ENCODE measurements at places on chromosomes 2 and 18.

GRCh38 chr18:55283309-55283708 is 304.7 kb downstream of the TCF4 start:
- no peak for DNase-seq

GRCh38 chr2:146994246-146994645 is 850.6 kb upstream of the ACVR2A start:
- no peak for DNase-seq

DNA sequence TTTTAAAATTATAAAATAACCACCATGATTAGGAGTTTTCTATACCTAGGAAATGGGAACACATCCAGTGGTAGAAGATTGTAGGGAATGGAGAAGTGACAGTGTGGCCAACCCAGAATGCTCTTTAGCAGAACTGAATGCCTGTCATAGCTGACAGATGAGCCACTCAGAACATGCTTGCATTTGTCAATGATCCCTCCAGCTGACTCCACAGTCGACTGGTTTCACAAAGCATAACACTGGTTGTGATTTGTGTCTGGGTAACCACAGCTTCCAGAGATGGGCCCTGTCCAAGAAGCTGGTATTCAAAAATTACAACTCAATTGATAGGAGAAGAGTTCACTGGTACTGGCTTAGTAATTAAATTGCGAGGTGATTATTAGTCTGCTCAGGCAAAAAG is 9.0 kb upstream of the CTIF start:
- DNase-seq = no peak

GRCh38 chr2:128424406-128425171 is 105.9 kb upstream of the HS6ST1 start:
- DNase-seq = no peak

DNA sequence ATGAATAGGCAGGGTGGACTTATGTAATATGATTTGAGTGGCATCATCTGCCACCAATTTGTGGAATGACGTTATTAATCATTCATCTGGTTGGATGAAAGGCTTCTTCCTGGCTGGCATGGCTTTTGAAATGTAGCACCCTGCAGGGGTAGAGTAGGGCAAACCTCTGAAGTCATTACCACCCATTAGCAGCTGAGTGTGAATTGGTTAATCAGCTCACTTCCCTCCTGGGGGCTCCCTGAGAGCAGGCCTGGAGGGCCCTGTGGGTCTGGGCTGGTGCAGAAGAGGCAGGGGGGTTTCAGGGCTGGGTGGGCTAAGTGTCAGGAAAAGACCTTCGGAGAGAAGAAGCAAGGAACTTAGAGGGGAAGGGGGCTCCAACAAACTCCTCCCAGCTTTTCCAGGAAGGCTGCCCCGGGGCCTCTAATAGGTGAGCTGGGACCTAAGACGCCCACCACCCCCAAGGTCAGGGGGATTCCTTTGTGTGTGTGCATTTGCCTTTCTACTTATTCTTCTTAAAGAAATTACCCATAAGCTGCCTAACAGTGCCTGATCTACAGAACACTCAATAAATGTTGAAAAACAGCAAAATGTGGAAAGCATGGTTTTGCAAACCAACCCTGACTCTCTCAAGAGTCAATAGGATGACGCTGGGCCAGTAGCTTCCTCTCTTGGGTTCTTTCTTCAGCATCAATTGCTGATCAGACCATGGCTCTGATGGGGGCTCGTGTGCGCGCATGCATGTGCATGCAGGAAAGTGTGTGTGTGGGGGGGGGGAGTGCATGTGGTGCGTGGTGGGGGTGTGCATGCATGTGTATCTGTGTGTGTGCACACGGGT is 49.7 kb upstream of the ZNF516 start:
- no peak for DNase-seq

DNA sequence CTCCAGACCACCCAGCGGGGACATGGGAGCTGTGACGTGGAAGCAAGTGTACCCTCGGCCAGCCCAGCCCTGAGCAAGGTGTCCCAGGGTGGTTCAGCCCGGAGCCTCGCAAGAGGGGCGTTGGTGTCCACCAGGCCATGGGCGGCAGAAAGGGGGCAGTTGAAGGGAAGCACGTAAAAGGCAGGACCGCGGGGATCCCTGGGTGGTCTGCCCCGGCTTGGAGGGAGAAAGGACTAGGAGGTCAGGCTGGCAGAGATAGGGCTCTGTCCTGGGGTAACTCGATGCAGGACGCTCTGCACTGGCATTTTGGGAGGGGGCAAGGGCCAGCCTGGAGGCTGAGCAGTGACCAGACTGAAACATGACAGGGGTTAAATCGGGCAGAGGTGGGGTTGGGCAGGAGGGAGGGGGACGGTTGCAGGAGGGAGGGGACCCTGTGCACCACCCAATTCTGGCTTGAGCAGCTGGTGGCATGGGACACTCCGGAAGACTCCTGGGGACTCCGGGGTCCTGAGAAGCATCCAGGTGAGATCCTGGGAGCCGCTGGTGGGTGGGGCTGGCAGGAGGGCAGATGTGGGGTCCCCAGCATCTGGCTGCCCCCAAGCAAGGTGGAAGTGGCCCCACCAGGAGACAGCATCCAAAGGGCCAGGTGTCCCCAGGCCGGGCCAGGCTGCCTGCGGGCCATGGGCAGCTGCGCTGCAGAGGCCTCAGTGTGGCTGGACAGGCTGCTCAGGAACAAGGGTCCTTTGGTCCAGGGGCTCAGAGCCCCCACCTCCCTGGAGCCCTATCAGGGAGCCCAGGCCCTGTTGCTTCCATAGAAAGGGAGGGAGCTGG is 46.8 kb upstream of the GPC1 start:
- no peak for DNase-seq

GRCh38 chr18:67694787-67695186 is 178.3 kb upstream of the DSEL start:
- no peak for DNase-seq

DNA sequence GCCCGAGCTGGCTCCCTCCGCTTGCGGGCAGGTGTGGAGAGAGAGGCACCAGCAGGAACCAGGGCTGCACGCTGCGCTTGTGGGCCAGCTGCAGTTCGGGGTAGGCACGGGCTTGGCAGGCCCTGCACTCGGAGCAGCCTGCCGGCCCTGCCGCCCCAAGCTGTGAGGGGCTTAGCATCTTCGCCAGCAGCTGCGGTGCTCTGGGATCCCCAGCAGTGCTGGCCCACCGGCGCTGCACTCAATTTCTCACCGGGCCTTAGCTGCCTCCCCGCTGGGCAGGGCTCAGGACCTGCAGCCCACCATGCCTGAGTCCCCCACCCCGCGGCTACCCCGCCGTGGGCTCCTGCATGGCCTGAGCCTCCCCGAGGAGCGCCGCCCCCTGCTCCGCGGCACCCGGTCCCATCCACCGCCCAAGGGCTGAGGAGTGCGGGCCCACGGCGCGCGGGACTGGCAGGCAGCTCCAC is 434.4 kb upstream of the RGPD4 start:
- DNase-seq = no peak

DNA sequence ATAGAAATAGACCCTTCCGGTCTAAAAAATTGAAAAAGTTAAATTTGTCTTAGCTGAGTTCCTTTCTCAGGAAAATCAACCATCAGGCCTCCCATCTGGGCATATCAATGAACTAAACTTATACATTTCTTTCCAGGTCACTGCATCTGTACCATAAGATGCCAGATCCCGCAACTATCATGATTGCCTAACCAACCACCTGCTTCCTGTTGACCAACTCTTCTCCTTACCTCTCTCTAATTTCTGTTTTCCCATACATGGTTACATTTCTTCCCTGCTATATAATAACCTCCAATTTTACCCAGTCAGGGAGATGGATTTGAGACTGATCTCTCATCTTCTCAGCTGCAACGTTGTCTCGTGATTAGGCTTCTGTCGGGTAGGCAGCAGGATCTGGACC is 228.7 kb downstream of the FSIP2 start:
- DNase-seq = no peak

DNA sequence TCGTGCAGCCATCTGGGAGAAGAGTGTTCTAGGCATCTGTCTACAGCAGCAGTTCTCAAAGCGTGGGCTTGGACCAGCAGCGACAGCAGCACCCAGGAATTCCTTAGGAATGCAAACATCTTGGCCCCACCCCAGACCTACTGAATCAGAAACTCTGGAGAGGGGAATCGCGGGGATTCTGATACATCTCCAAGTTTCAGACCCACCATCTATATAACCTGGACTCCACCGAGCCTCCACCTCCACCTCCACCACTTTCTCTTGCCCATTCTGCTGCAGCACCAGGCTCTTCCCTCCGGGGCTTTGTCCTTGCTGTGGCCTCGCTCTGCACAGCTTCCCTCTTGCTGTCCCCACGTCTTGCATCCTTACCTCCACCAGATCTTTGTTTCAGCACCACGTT is 256.4 kb downstream of the BCL2 start:
- no peak for DNase-seq

All from liver (tissue), 10 donors.